Stomach (tissue), 19 donors: ENCODE measurements at places on chromosomes 7 and 10. TPM values are rescaled to one million over a fixed set of nuclear protein-coding genes. Genes with fewer than 3 reads are reported as not detected.

DNA sequence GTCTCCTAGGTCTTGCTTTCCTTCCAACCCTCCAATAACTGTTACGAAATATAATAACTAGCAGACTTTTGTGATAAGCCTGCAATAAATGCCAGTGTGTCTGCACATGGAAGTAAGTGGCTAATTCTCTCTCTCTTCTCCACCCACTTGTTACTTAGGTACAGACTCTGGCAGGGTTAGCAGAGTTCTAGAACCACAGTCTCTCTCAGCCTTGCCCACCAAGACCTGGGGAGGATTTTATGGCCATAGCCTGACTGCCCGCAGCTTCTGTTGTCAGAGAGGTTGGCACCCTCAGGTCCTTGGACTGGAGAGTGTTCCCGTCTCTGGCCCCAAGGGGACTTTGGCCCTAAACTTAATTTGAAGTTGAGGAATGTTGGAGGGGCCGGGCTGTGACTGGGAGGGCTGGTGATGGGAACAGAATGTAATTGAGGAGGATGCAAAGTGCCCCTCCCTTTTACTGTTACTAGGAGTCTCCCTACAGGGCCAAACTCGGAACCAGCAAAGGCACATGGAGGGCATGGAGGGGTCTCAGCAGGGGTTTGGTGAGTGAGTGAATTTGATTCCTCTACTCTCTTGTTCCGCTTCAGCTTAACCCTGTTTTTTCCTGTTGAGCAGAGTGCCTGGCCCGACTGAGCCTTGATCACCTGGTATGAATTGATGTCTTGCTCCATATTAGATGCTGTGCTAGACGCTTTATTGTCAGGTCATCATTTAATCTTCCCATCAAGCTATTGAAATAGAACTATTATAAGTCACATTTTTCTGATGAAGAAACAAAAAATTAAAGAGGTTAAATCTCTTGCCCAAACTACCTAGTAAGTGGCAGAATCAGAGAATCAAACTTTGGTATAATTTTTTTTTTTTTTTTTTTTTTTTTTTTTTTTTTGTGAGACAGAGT, 37.0 kb upstream of the LCOR start:
- peak; percentile 22 for DNase-seq

DNA sequence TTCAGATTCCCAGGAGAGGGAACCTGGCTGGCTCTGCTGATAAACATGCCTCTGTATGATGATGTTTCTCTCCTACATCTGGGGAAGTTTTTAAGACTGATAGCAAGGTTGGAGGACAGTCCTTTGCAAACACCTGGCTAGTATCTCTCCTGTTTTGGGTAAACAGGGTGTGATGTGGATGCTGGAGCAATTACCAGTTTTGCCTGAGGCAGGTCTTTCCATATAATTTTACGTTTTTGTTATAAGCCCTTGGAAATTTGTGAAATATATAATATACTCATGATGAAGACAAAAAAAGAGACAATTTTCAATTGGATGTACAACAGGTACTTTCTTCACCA, 138.6 kb downstream of the ADAM22 start:
- no peak for DNase-seq

- DNase-seq: peak; percentile 77
Observed at GRCh38 chr7:128352153-128352537, 8.4 kb upstream of the RBM28 start.

DNA sequence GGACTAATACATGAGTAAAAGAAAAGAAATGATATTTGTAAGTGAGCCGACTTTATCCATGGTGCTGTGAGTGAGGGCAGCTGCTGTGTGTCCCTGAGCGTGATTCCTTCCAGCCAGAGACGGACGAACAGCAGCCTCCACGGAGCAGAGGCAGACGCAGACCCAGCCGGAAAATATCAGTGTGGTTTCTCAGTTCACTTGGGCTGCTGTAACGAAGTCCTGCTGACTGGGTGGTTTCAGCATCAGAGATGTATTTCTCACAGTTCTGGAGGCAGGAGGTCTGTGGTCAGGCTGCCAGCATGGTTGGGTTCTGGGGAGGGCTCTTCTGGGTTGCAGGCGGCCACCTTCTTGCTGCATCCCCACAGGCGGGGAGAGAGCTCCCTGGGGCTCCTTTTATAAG, 375.6 kb downstream of the GLRX3 start:
- DNase-seq: peak; percentile 50

- DNase-seq: peak; percentile 49
Observed at GRCh38 chr7:81482600-81483186, 287.2 kb downstream of the HGF start.

GRCh38 chr7:44622342-44623151, 16.1 kb downstream of the OGDH start:
- no peak for DNase-seq

DNA sequence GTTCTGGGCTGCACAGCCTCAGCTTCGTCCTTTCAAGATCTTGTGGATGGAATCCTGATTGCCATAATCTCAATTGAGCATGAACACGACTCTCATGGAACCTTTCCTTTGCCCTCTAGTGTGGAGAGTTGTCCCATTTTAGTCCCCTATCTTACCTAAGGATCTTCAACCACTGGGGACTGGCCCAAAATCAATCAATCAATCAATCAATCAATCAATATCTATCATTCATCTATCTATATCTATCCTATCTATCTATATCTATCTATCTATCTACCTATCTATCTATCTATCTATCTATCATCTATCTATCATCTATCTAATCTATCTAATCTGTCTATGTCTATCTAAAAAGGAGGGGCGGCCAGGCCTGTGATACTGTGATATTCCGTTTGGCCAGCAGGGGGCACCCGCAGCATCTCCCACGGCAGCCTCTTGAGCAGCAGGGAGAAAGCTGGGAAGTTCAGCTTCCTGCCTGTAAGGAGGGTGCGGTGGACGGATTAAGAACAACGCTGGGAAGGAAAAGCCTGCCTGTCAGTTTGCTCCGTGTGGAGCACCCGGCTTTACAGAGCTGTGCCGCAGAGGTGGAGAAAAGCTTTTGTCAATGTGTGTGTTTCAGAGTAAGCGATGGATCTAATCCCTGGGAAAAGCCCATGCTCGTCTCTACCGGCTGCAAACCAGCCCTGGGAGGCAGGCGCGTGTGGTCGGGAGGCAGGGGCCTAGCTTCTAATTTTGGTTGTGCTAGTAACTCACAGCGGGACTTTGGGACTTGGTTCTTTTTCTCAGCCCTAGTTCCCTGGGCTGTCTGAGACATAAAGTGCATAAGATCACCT, 124.9 kb downstream of the SH2D4B start:
- DNase-seq: peak; percentile 94

The FAM13C gene
- 21.8 TPM for total RNA-seq

The PARG gene
- 19.1 TPM for total RNA-seq

The ATG9B gene
- total RNA-seq: not detected

The AKR1B1 gene
- total RNA-seq: 8.0 TPM

The BICC1 gene
- total RNA-seq: 25.0 TPM
